ENCODE measurements at places on chromosomes 16 and 17. TPM values are rescaled to one million over a fixed set of nuclear protein-coding genes. Genes with fewer than 3 reads are reported as not detected.

- no peak for ATAC-seq
Measured at GRCh38 chr16:84509032-84509950, 4.8 kb upstream of the MEAK7 start.

DNA sequence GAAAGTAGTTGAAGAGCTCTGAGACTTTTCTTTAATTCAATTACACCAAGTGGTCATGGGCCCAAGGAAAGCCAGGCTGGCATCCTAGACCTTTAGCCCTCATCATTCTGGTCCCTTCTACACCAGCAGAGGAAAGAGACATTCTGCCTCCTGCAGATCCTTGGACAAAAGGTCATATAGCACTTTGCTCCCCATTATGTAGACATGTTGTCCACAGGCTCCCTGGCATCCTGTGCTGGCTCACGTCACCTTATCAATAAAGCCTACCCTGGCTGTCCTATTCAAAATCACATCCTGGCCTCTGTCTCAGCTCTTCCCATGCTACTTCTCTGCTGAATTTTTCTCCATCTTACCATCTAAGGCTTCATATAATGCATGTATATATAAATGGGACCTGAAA lies 61.6 kb upstream of the MAF start:
- no peak for ATAC-seq

DNA sequence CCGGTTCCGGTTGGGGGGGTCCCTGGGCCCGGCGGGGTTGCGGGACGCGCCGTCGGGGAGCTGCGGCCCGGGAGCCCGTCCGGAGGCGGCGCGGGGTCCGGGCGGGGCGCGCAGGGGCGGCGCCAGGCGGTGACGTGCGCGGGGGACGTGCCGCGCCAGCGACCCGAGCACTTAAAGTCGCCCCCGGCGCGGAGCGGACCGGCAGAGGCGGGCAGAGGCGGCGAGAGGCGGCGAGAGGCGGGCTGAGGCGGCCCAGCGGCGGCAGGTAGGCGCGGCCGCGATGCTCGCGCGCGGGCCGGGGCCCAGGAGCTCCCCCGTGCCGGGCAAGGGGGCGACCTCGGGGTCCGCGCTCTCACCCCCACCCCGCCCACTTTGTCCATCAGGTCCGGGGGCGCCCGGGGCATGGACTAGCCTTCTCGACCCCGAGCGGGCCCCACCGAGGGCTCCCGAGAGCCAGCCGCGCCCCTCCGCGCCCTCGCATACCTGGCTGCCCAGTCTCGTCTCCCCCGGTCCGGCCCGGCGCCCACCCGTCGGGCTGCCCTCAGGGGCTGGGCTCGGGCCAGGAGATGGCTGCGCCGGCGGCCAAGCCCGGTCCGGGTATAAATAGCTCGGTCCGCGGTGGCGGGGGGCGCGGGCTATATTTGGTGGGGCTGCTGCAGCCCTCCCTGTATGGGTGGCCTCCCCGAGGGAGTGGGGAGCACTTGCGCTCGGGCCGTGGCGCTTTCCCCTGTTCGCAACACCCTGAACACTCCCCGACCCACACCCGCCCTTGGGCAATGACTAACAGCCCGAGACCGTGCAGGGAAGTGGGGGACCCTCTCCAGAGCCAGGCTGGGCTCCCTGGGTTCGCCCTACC lies at the start of gene SLC16A3:
SLC16A3 (plus strand) TSS at position 201 of the 856 bp plus-strand sequence. CDS start 6,967 bp downstream, outside the sequence.
- peak; percentile 41 for ATAC-seq

- ATAC-seq = no peak
Measured at GRCh38 chr17:45046537-45047125, 4.8 kb downstream of the DCAKD start.

Gene DNAI2
- not detected for total RNA-seq

Gene VMP1
- 63.1 TPM for total RNA-seq

Gene HOXB1
- total RNA-seq = 3.4 TPM

GRCh38 chr16:35533683-35534082 lies 2074.3 kb downstream of the TP53TG3F start:
- no peak for ATAC-seq

Gene CA5A
- total RNA-seq = 0.97 TPM

DNA sequence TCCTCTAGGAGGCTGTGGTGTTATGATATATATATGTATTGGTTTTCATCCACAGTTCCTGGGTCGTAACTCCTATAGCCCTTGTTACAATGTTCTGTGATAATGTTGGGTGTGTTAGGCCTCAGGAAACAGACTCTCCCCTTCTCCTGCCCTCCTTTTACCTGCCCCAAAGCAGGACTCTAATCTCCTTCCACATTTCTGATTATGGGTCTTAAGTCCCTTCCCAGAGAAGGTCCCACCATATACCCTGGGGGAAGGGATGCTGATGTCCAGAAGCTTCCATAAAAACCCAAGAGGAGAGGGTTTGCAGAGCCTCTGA lies 450 bp upstream of the C1QBP start:
- no peak for ATAC-seq

DNA sequence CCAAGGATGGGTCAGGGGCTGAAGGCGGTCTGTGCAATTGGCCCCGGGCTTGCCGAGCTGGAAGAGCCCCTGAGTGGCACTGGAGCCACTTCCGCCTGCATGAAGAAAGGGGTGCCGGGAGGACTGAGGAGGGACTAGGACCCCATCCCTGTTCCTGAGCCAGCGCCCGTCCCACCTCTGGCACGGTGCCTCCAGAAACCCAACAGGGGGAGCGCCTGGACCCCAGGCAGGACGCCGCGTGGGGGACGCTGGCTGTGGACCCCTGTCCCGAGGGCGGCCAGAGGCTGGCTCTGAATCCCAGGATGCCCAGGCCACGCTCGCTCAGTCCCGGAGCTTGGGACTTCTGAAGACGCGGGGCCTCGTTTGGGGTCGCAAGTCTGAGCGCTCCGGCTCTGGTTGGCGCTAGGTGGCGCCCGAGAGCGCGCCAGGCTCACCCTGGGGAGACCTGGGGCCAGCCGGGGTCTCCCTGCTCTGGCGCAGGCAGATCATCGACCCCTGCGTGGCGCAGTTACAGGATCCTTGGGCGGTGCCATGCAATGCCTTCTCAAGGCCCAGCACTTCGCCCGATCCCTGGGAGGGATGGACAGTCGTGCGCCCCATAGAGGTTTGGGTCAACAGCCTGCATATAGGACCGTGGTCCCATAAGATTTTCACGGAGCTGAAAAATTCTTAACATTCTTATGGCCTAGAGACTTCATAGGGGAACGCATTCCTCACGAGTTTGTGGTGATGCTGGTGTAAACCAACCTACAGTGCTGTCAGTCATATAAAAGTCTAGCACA lies 58.5 kb upstream of the CREBBP start:
- peak; percentile 90 for ATAC-seq

DNA sequence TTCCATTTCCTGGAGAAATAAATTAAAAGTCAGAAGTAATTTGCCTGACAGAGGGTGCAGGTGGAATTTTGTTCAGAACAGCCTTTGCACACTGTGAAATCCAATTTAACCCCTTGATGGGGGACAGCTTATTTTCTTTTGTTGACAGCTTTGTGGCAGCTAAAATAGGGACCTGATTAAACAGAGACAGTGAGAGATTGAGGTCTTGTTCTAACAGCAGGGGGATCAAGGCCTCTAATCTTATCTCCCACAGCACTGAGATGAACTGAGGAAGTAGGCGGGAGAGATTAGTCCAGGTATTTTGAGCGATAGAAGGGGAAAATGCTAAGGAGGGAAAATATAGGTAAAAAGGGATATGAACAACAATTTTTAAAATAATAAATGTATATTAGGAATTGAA lies 1491.4 kb upstream of the GOT2 start:
- no peak for ATAC-seq

GRCh38 chr16:4138713-4139112 lies 22.5 kb upstream of the ADCY9 start:
- ATAC-seq = no peak

DNA sequence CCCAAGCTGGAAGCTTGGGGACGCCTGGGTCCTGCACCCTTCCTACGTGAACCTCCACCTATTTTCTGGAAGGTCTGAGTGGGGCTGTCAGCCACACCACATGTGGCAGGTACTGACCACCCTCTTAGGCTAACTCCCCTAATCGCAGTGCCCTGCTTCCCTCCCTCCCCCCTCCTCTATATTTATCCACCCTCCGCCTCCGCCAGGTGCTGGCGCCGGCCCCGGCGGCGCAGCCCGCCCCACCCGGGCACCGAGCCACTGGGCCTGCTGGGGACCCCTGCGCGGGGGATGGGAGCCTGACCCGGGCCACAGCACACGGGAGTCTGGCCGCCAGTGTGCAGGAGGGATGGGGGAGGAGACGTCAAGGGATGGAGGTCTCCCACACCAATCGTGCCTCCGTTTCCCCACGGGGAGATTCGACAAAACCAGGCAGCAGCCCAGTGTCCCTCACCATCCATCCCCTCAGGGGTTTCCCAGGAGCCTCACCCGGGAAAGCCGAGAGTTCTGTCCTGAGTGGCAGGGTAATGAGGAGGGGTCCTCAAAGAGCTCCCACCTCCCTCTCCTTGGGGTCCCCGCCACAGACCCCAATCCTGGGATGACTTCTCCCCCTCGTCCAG lies 1.3 kb downstream of the PLEKHH3 start:
- ATAC-seq = no peak

DNA sequence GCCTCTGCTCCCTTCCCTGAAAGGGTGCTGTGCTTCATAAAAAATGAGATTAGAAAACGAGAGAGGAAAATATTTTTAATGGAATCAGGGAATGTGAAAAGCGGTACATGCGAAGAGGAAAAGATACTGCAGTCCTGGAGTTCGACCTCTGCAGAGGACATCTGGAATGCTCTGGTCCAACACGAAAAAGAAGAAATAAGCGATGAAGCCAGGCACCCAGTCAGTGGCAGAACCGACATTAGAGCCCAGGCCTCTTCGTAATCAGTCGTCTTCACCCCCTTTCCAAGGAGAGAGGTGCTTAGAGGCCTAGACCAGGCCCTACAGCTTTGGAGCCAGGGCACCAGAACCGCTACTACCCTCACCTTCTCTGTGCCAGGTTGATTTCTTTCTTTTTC lies 459 bp upstream of the MARCHF10 start:
- peak; percentile 43 for ATAC-seq

- no peak for ATAC-seq
Measured at GRCh38 chr17:27760069-27760885, 40.1 kb downstream of the NOS2 start.

- ATAC-seq = peak; percentile 62
Measured at GRCh38 chr16:2194852-2195321, 1.5 kb downstream of the CASKIN1 start.

Gene MTMR4
- total RNA-seq = 69.7 TPM

Gene CD300E
- 1.1 TPM for total RNA-seq

Gene TBC1D3C
- total RNA-seq = 0.55 TPM

Gene CHST5
- total RNA-seq = 0.90 TPM

- peak; percentile 93 for ATAC-seq
Measured at GRCh38 chr16:31108035-31108793, at the start of gene BCKDK. BCKDK (plus strand) TSS chr16:31108386; CDS start chr16:31109224, 838 bp downstream.

- ATAC-seq = no peak
Measured at GRCh38 chr17:32341141-32341856, 674 bp downstream of the C17orf75 start.

Gene ATP2A1
- total RNA-seq = 5.1 TPM

DNA sequence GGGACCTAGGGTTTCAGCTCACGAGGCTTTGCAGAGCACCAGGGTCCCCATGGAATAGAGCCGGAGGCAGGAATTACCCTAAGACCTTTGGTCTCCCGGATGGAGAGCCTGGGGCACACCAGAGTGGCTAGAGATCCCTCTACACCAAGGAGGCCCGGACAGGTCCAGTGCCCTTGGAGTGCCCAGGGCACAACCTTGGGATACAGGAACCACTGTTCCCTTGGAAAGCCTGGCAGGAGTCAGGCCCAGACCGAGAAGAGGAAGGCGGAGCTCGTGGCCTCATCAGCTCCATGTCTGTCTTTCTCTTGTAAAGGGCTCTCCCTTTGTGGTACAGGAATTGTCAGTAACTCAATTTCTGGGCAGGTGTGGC lies 3.8 kb upstream of the DBNDD1 start:
- ATAC-seq = no peak

Gene HBA2
- total RNA-seq = not detected

GRCh38 chr17:71402661-71403141 lies 718.1 kb upstream of the SOX9 start:
- ATAC-seq = no peak

DNA sequence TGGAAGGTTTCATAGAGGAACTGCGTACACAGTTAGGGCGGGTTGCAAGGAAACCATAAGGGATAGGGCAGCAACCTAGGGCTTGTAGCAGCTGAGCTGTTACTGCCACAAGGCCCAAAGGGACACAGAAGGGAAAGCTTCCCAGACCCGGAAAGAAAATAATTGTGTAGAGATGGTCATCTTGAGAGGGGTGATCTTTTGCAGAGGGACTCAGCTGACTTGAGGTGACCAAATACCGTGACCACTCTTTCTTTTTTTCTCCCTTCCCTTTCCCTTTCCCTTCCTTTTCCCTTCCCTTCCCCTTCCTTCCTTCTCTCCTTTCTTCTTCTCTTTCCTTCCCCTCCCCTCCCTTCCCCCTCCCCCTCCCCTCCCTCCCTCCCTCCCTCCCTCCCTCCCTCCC lies 8.5 kb upstream of the CREBBP start:
- no peak for ATAC-seq

- ATAC-seq = no peak
Measured at GRCh38 chr16:87918338-87918737, 18.0 kb downstream of the CA5A start.

DNA sequence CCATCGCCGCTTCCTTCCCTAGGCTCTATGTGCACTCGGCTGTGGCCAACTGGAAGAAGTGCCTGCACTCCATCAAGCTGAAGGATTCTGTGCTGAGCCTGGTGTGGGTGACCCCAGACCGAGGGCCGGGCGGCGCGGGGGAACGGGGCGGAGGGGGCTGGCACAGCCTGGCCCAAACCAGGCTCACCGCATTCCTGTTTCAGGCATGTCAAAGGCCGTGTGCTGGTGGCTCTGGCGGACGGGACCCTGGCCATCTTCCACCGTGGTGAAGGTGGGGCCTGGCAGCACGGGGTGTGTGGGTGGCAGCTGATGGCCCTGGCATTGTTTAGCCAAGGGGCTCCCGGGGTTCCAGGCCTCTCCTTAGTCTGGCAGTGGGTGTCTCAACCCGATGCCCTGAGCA lies 4.6 kb downstream of the NME3 start:
- no peak for ATAC-seq

- ATAC-seq = no peak
Measured at GRCh38 chr16:17177242-17177958, 293.4 kb downstream of the XYLT1 start.

Gene TMC6
- 8.7 TPM for total RNA-seq

GRCh38 chr17:55423535-55423934 lies 1.9 kb upstream of the MMD start:
- ATAC-seq = no peak

GRCh38 chr17:57803021-57803420 lies 46.8 kb downstream of the MRPS23 start:
- ATAC-seq = peak; percentile 38

DNA sequence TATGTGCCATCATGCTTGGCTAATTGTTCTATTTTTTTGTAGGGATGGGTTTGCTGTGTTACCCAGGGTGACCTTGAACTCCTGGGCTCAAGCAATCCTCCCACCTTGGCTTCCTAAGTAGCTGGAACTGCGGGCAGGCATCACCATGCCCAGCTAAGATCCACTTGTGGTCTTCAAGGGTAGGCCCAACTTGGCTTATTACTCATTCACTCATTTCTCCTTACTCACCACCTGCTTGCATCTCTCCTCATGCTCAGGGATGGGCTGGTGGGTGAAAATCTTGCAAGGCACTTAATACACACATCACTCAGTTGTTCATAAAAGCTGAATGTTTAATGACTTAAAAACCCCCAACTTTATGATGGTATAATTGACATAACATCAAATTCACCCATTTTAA lies 207.8 kb downstream of the SHISA9 start:
- no peak for ATAC-seq

- ATAC-seq = no peak
Measured at GRCh38 chr16:57646388-57647039, 18.1 kb downstream of the ADGRG1 start.
